HCT116 (cell line): ENCODE measurements at places on chromosomes 12 and 14. TPM values are rescaled to one million over a fixed set of nuclear protein-coding genes. Genes with fewer than 3 reads are reported as not detected.

DNA sequence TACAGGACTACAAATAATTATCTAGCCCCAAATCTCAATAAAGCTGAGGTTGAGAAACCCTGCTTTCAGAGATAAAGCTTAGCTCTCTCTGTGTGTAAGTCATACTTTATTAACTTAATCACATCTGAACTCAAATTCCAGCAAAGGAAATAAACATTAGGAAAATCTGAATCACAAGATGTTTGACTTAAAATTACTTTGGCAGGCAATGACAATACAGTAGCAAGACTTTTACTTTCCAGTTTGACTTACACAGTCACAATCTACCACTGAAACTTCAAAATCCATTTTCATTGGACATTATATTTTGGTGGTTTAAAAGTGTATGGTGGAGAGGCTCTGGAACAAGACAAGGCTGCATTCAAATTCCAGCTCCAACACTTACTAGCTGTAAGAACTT is 11.4 kb downstream of the TMEM116 start:
- H3K4me1 ChIP-seq, result peaks cover 11% of the 10 kb centered on the region
- no peaks in the 10 kb centered on the region for H3K27me3 ChIP-seq
- DNase-seq, result no peak
- no peak overlapping the region for H3K4me3 ChIP-seq
- H3K27ac ChIP-seq, result no peak overlapping the region
- no peaks in the 10 kb centered on the region for H3K36me3 ChIP-seq

BHLHE41 gene
- total RNA-seq, result 4.7 TPM

GRCh38 chr14:85334316-85334715 is 195.6 kb upstream of the FLRT2 start:
- no peaks in the 10 kb centered on the region for H3K4me1 ChIP-seq
- no peak for DNase-seq
- H3K36me3 ChIP-seq, result no peaks in the 10 kb centered on the region
- no peaks in the 10 kb centered on the region for H3K27me3 ChIP-seq
- no peak overlapping the region for H3K4me3 ChIP-seq

EMP1 gene
- total RNA-seq, result 110 TPM

DNA sequence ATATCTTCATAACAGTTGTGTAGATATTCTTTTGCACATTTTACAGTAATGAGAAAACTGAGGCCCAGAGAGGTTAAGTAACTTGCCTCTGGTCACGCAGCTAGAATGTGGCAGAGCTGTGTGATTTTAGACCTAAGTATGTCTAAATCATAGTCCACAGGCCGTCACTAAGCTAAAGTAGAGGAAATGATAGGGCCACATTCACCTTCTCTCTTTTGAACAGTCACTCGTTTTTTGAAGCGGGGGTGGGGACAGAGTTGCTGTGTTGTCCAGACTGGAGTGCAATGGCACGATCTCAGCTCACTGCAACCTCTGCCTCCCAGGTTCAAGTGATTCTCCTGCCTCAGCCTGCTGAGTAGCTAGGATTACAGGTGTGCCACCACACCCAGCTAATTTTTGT is 68.5 kb downstream of the RASSF3 start:
- no peak overlapping the region for H3K4me3 ChIP-seq
- H3K36me3 ChIP-seq, result no peaks in the 10 kb centered on the region
- H3K27ac ChIP-seq, result peak overlapping the region; percentile 66
- H3K4me1 ChIP-seq, result peaks cover 71% of the 10 kb centered on the region
- H3K27me3 ChIP-seq, result no peaks in the 10 kb centered on the region

DNA sequence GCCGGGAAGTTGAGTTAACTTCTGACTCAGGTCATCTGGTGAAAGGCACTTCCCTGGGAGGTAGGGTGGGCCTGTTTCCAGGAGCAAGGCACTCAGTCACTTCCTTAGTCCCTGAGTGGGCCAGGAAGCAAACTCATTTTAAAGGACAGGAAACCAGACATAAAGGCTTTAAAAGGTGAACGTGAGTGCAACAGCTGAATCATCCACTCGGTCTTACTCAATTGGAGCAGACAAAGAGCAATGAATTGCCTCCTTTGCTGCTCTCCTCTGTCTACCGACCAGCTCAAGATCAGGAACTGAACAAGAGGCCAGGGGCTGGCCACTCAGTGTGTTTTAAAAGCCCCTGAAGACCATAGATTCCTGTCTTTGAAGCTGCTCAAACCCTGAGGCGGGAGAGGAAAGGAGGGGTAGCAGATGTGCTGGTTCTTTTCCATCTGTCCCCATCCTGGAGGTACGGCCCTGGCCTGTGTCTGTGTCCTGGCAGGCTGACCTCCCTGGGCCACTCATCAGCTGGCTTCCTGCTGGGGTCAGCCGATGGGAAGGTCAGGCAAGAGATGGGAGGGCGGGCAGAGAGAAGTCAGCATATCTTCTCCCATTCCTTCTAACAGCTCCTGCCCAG is 148.9 kb downstream of the PPM1H start:
- H3K27ac ChIP-seq, result peak overlapping the region; percentile 55
- no peaks in the 10 kb centered on the region for H3K27me3 ChIP-seq
- H3K4me1 ChIP-seq, result peaks cover 9% of the 10 kb centered on the region
- peak overlapping the region; percentile 23 for H3K4me3 ChIP-seq
